ENCODE measurements at places on chromosomes 11 and 22.

- DNase-seq, result no peak
Measured at GRCh38 chr22:44862981-44863860, 110.8 kb downstream of the ARHGAP8 start.

DNA sequence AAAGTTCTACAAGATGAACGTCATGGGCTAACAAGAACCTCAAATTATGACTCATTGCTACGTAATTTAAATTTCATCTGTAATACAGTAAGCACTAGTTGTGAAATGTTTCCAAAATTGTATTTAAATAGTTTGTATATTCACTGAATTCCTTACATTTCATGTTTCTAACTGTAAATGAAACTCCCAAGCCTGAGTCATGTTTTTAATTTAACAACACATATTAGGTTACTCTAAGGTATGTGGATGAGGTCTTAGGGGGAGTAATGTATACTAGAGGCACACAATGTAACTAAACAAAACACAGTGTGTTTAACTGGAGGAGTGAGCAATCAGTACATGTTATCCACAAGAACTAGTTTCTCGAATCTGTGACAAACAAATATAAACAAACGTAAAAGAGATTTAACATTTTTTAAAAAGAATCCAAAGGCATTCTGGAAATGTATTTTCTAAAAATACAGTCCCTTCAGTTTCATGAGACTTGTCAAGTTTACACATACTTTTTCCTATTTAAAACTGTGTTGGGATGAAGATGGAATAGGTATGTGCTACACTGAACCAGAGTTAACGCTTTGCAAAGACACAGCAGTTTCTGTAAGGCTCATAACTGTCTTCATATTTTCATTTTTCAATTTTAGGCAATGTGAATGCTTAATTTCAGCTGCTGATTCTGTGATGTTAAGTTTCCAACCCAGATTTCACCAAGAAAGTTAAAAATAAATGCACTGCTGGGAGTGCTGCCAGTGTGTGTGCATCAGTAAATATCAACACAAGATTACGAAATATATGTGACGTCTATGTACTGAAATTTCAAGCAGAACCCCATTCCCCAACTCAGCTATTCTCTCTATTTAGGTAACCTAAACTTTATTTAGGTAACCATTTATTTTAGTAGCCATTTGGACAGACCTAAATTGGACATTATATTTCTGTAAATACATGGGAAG is 52.6 kb downstream of the PITPNB start:
- no peak for DNase-seq

DNA sequence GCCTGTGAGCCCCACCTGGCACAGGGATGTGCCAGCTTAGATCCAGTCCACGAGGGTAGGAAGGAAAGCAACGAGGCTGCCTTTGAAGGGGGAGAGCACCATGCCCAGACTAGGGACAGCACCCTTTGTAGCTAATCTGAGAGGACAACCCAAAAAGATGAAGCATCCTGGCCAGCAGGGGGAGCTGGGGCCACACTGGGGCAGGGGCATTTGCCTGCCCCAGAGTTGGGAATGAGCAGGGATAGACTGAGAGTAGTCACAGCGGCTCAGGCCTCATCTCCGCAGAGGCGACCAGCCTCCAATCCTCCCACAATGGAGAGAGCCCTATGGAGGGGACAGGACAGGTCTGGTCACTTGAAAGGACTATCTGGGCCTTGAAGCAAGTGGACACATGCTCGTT is 16.4 kb downstream of the LMO1 start:
- no peak for DNase-seq

GRCh38 chr11:112499153-112499880 is 238.7 kb upstream of the PLET1 start:
- no peak for DNase-seq

- no peak for DNase-seq
Measured at GRCh38 chr22:36881504-36882245, 20.9 kb downstream of the NCF4 start.

GRCh38 chr11:75271730-75272129 is 31.2 kb downstream of the TPBGL start:
- no peak for DNase-seq

- DNase-seq, result no peak
Measured at GRCh38 chr11:126722006-126722736, 278.4 kb downstream of the KIRREL3 start.

DNA sequence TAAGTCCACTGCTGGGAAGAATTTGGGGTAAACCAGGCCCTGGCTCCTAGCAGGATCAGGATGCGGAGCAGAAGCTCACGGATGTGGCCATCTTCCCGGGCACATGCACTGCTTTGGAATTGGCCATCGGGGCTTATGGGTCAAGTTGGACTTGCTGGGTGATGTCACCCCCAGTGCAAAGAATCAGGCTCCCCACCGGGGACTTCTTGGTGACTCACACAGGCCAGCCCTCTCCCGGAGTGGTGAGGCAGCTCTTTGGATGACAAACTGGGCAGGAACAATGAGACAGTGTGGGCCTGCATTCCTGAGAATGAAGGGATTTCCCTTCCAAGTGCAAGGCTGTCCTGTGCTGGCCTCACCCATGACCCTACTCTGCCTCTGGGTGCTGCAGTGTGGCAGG is 128.8 kb upstream of the ANO1 start:
- no peak for DNase-seq
